ENCODE measurements at places on chromosomes 5 and 9.
A peak's percentile ranks its signal among the peaks of the same experiment; 100 is the strongest.

- no peak for DNase-seq
Observed at GRCh38 chr5:172511952-172512351, 57.6 kb upstream of the SH3PXD2B start.

GRCh38 chr9:36550135-36550534 lies 22.6 kb upstream of the MELK start:
- no peak for DNase-seq

DNA sequence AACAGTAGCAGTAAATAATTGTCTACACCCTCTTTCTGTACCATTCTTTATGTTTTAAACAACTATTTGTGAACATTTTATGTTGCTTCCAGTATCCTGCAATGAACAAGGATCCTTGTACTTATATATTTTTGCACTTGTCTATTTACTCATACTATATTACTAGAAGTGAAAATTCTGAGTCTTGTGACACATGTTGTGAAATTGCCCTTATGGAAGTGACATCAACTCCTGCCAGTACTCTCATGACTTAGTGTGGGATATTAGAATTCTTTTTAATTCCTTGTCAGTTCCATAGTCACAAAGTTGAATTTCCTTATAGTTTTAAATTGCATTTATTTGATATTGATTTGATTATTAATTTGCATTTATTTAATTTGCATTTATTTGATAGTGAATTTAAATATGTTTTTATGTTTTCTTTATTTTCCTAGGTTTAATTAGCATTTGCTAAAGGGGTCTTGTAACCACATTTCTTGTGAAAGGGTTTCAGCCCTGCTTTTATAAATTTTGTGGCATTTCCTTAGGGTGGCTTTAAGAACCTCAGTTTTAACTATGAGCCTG lies 27.7 kb downstream of the PARP8 start:
- no peak for DNase-seq

DNA sequence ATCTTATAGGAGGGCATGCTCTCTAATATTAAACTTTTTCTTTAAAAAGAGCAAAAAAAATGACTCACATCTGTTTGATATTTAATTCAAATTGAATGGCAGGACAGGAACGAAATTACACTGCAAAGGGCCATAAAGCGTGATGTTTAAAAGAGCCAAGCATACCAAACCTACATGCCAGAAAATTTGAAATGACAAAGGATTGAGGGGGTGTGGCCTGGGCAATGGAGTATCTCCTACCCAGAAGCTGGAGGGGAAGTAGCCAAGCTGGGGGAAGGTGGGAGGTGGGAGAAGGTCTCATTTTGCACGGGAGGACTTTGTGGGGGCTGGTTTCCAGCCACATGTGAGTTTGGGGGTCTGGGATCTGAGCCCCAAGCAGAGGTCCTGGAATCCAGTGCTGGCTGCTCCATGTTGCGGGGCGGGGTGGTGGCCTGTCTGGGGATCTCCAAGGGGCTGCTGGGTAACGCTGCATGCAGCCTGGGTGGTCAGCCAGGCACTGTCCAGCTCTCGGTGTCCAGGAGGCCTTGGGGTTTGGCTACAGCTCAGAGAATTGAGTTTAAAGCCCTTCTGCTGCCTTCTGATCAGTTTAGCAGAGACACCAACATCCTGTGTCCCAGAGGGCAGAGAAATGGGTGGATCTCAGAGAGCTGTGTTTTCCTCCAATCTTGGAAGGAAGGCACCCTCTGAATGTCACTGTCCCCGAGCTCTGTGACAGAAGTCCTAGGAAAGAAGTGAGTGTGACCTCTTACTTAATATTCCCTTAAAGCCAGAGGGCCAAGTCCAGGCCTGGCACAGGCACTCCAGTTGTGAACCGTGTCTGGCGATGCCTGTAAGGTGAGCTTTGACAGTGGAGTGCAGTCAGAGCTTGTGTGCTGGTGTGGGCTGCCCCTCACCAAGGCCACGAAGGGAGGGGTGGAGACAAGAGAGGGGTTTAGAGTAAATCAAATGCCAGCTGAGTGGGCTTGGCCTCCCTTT lies 7.6 kb downstream of the DCANP1 start:
- DNase-seq = no peak

- no peak for DNase-seq
Observed at GRCh38 chr5:111720333-111720890, 36.6 kb downstream of the NREP start.

DNA sequence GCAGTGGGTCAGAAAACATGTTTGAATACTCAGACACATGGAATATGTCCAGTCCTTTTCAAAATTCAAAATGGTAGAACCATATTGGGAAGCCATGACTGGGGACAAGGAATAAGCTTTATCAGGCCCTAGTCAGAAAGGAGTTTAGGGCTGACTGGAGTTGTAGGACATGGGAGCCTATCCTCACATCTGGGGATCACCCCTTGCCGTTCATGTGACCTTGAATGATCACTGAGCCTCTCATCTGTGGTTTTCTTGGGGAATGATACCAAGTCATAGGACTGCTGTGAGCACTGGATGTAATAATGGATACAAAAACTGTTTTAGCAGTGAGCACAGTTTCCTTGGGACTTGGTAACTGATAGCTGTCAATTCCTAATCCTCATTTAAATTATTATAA lies 84.7 kb downstream of the IQGAP2 start:
- DNase-seq = no peak

DNA sequence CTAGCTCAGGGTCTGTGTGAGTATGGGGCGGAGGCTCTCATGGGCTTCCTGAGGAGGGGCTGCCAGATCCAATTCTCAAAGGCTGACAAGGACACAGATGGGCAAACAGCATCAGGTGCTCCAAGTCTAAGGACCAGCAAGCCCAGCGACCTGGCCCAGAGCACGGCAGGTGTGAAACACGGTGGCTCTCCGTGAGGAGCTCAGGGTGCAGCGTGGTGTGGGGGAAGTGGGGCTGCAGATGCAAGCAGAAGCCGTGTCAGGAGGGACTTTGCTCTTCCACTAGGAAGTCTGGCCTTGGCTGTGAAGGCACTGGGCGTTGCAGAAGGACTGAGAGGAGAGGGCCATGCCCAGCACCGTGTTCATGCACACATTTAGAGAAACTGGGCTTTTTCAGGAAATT lies 420.0 kb downstream of the GADD45G start:
- DNase-seq = no peak

- no peak for DNase-seq
Observed at GRCh38 chr9:132742821-132743311, 72.6 kb downstream of the GTF3C4 start.

GRCh38 chr5:119582987-119583386 lies 46.4 kb upstream of the FAM170A start:
- no peak for DNase-seq

- no peak for DNase-seq
Observed at GRCh38 chr9:113486327-113486726, 22.8 kb downstream of the RGS3 start.

DNA sequence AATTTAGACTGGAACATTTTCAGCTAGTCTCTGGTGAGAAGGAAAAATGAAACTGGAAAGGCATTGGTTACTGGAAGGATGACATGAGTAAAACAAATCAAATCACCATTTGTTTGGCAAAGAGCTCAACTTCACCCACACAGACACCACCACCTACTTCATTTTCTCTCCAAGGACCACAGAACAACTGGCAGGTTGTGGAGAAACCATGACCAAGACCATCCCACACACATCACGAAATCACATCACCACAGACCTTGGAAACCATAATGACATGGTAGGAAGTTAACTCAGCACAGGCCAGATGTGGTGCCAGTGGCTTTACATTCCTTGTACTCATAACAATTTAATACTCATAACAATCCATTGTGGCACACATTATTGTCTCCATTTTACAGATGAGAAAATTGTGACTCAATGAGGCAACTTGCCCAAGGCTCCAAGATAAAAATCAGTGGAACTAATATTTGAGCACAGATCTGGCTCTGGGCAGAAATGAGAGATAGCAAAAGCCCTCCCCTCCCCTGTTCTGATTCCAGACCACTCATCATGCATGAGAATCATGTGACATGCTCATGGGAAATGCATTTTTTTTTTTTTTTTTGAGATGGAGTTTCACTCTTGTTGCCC lies 7.5 kb downstream of the OR1K1 start:
- DNase-seq = no peak

DNA sequence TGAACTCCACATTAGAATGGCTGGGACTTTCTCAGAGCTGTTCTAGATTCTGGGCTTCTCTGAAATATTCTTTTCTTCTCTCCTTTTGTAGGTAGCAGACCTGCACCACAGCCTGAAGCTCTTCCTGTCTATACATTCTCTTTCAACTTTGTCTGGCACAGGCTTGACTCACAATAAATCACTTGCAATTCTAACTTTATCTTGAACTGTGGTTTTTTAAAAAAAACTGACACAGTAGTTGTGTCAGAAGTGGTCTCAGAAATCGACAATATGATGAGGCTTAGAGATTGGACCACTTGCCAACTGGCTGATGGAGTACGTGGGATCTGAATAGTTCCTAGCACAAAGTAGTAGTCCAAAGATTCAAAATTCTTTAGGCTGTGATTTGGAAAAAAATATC lies 24.1 kb upstream of the CDH9 start:
- DNase-seq = no peak

GRCh38 chr5:74651710-74652109 lies 11.2 kb upstream of the ENC1 start:
- no peak for DNase-seq

- DNase-seq = no peak
Observed at GRCh38 chr5:20224046-20224445, 236.0 kb upstream of the CDH18 start.

GRCh38 chr9:20713172-20713571 lies 29.1 kb downstream of the FOCAD start:
- no peak for DNase-seq

- no peak for DNase-seq
Observed at GRCh38 chr9:131105952-131106351, 9.6 kb downstream of the AIF1L start.

DNA sequence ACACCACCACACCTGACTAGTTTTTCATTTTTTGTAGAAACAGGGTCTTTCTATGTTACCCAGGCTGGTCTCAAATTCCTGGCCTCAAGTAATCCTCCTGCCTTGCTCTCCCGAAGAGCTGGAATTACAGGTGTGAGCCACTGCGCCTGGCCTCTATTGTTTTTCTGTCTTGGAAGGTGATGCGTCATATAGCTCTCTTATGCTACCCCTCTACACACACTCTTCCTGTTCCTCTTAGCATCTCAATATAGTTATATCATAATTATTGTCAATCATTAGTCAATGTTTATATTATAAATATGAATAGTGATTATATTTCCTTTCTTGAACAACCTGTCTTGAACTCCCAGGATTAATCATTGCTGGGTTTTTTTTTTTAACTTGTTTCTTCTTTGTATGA lies 7.3 kb downstream of the PKD2L2 start:
- DNase-seq = no peak

DNA sequence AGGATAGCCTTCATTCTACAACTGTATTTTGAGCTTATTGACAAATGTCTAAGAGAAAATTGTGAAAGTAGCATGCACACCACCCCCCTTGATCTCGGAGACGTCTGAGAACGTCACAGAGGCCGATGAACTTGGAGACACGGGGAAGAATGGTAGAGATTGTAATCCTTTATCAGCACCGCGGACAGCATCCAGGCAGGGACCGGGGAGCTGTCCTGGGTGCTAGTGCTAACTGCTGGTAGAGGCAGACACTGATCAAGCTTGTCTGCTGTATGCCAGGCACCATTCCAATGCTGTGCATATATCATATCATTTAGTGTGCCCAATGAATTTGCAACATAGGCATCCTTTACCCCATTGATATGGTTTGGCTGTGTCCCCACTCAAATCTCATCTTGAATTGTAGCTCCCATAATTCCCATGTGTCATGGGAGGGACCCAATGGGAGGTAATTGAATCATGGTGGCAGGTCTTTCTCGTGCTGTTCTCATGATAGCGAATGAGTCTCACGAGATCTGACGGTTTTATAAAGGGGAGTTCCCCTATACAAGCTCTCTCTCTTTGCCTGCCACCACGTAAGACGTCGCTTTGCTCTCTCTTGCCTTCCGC lies 98.8 kb downstream of the LHX2 start:
- DNase-seq = peak; percentile 21

DNA sequence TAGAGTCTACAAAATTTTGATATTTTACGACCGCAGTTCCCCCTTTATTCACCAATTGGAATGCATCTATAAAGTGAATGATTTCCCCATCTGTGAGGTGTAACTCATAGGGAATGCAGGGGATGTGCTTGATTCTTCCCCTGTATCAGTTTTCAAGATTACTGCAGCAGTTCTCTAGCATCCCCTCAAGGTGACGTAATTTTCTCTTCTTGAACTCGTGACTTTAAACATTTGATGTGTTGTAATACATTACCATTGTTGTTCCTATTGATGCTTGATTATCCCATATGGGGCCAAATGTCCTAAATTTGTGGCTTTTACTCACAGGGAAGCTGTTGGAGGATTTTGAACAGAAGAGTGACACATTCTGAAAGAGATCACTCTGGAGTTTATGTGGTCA lies 240.2 kb downstream of the CD180 start:
- no peak for DNase-seq

DNA sequence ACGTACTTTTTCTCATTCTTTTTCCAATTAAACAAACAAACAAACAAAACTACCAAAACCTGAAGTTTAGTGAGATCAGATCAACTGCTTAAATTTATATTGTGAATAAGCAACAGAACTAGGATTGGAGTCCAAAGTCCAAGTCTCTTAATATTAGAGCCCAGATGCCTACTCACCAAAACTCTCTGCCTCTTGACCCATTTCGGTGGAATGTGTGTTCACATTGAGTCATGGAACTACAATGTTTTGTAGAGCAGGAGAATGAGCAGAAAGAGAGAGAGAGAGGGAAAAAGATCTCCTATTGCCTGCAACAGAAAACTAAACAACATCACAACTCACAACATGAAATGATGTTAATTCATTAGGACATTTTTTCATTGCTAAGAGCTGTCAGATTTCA lies 751.1 kb downstream of the TLR4 start:
- DNase-seq = no peak

DNA sequence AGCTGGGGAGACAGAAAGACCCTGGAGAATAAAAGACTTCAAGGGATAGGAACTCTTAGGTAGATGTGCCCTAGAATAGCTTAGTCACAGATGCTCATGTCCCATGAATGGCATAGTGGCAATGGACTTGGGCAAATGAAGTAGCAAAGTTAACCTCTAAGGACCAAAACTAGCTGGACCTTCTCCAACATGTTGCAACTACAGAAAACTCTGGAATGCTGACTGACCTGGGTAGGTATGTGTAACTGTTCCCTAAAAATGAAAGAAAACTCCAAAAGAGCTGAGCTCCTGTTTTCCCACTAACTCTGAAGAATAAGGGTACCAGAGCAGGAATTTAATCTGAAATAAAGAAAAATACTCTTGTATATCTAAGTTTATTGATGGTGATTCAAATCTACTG lies 12.5 kb upstream of the LPAR1 start:
- DNase-seq = no peak

- DNase-seq = no peak
Observed at GRCh38 chr5:134184155-134185135, 7.7 kb upstream of the SKP1 start.

DNA sequence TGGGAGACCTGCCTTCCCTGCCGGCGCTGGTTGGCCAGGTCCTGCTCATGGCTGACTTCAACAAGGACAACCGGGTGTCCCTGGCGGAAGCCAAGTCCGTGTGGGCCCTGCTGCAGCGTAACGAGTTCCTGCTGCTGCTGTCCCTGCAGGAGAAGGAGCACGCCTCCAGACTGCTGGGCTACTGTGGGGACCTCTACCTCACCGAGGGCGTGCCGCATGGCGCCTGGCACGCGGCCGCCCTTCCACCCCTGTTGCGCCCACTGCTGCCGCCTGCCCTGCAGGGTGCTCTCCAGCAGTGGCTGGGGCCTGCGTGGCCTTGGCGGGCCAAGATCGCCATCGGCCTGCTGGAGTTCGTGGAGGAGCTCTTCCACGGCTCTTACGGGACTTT lies 10.6 kb downstream of the DIPK1B start:
- DNase-seq = no peak
